ENCODE measurements at places on chromosomes 12 and 14. TPM values are rescaled to one million over a fixed set of nuclear protein-coding genes. Genes with fewer than 3 reads are reported as not detected.
A peak's percentile ranks its signal among the peaks of the same experiment; 100 is the strongest.

- DNase-seq: no peak
- no peak overlapping the region for H3K27ac ChIP-seq
- no peaks in the 10 kb centered on the region for H3K27me3 ChIP-seq
- H3K4me3 ChIP-seq: no peak overlapping the region
- H3K4me1 ChIP-seq: no peaks in the 10 kb centered on the region
- no peaks in the 10 kb centered on the region for H3K36me3 ChIP-seq
Observed at GRCh38 chr12:105467710-105468366, 137.3 kb downstream of the C12orf75 start.

- H3K36me3 ChIP-seq: peaks cover 6% of the 10 kb centered on the region
- H3K4me3 ChIP-seq: no peak overlapping the region
Observed at GRCh38 chr12:123723011-123723410, 10.9 kb downstream of the ATP6V0A2 start.

Gene MUCL1
- not detected for total RNA-seq

DNA sequence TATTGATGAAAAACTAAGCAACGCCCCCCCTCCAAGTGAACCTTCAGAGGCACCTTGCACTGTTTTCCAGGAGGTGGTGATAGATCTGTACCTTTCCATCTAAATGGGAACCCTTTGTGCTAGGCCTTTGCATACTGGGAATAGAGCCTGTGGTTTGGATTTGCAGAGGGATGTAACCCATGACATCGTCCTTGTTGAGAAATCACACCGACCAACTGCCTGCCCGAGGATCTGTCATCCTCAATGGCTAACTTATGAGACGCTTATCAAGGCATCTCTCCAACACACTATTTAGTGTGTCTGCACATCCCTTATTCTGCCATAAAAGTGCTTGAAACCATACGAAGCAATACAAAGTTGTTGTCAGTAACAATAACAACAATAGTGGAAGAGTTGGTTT is 22.9 kb downstream of the NTN4 start:
- H3K4me1 ChIP-seq: no peaks in the 10 kb centered on the region
- H3K27ac ChIP-seq: no peak overlapping the region
- H3K4me3 ChIP-seq: no peak overlapping the region

- no peaks in the 10 kb centered on the region for H3K36me3 ChIP-seq
- H3K27ac ChIP-seq: peak overlapping the region; percentile 88
- H3K4me1 ChIP-seq: peaks cover 41% of the 10 kb centered on the region
Observed at GRCh38 chr14:69696633-69697557, 70.0 kb upstream of the SRSF5 start.

GRCh38 chr12:8644345-8645248 is 18.0 kb downstream of the MFAP5 start:
- H3K4me3 ChIP-seq: no peak overlapping the region
- no peaks in the 10 kb centered on the region for H3K36me3 ChIP-seq
- peak overlapping the region; percentile 11 for H3K27ac ChIP-seq
- H3K27me3 ChIP-seq: no peaks in the 10 kb centered on the region
- H3K4me1 ChIP-seq: no peaks in the 10 kb centered on the region

- DNase-seq: no peak
- no peaks in the 10 kb centered on the region for H3K36me3 ChIP-seq
- H3K4me3 ChIP-seq: no peak overlapping the region
- H3K4me1 ChIP-seq: no peaks in the 10 kb centered on the region
- no peaks in the 10 kb centered on the region for H3K27me3 ChIP-seq
Observed at GRCh38 chr12:40742041-40742440, 49.8 kb downstream of the CNTN1 start.

Gene TCTN2
- 6.1 TPM for total RNA-seq

Gene TAS2R42
- not detected for total RNA-seq

Gene SIX6
- total RNA-seq: not detected

Gene PIK3C2G
- 0.57 TPM for total RNA-seq

DNA sequence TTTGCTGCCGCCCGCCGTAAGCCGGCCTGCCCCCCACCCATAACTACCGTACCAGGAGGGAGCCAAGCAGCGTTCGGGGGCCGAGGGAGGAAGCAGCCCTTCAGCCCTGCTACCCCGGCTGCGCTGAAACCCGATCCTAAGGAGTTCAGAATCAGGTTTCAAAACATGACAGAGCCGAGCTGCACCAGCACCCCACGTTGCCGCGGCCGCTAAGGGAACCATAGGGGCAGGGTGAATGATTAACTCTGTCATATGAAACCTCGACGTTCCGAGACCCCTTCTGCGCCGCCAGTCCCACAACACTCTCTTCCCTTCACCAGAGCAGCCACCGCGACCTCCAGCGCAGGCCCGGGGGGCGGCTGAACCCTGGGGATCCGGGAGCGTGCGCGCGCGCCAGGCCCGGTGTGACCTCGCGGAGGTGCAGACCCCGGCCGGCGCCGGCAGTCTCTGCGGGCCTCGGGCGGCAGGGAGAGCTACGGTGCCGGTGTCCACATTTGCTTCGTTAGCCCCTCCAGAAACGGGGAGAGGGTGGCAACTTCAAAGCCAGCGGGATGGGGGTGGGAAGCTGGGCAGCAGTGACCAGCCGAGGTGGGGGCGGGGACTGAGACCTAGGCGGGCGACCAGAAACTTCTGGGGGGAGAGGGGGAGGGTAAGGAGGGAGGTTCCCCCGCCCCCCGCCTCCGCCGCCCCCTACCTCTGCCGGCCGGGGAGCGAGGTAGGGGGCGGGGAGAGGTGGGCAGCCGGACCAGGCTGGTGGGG is 1.6 kb downstream of the SIX4 start:
- peaks cover 59% of the 10 kb centered on the region for H3K27me3 ChIP-seq
- H3K4me3 ChIP-seq: peak overlapping the region; percentile 58
- DNase-seq: no peak

- no peak overlapping the region for H3K4me3 ChIP-seq
- no peaks in the 10 kb centered on the region for H3K36me3 ChIP-seq
- DNase-seq: no peak
- H3K27ac ChIP-seq: peak overlapping the region; percentile 37
- no peaks in the 10 kb centered on the region for H3K27me3 ChIP-seq
Observed at GRCh38 chr12:9741726-9742125, 8.8 kb upstream of the CLECL1 start.

DNA sequence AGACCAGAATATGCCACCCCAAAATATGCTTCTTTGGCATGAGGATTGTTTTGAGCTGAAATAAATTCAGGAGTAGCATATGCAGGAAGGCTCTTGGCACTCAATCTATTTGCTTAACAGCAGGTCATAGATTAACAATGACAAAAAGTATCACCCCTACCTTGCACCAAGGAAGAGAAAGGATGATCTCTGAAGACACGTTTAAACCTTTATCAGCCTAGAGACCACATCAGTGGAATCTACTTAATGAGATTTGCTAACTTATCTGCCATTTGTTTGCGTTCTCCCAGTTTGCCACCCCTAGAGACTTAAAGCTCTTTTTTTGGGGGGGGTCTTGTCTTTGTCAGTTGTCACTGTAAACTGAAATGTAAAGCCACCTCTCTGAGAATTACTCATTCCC is 1278.7 kb upstream of the USP15 start:
- no peak for DNase-seq
- no peaks in the 10 kb centered on the region for H3K27me3 ChIP-seq

DNA sequence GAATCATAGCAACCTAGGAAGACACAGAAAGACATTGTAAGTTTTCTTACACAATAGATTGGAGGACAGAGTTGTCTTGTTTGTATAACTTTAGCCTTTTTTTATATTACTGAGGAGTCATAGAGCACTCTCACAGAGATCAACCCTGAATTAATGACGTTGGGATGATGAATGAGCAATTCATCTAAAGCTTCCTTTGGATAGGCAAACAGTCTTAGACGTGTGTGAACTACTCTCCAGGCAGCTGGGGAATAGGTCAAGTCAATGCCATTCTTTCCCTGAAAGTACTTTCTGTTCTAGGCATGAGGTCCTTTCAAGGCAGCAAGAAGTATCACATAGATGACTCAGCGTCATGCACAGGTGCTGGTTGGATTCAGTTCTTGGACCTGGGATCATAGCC is 369.1 kb upstream of the NOVA1 start:
- no peak overlapping the region for H3K27ac ChIP-seq
- H3K4me1 ChIP-seq: no peaks in the 10 kb centered on the region
- H3K27me3 ChIP-seq: no peaks in the 10 kb centered on the region
- DNase-seq: no peak
- no peaks in the 10 kb centered on the region for H3K36me3 ChIP-seq

GRCh38 chr12:5444520-5444919 is 12.6 kb downstream of the NTF3 start:
- H3K27ac ChIP-seq: no peak overlapping the region
- no peaks in the 10 kb centered on the region for H3K36me3 ChIP-seq
- DNase-seq: no peak
- no peaks in the 10 kb centered on the region for H3K4me1 ChIP-seq
- no peaks in the 10 kb centered on the region for H3K27me3 ChIP-seq

DNA sequence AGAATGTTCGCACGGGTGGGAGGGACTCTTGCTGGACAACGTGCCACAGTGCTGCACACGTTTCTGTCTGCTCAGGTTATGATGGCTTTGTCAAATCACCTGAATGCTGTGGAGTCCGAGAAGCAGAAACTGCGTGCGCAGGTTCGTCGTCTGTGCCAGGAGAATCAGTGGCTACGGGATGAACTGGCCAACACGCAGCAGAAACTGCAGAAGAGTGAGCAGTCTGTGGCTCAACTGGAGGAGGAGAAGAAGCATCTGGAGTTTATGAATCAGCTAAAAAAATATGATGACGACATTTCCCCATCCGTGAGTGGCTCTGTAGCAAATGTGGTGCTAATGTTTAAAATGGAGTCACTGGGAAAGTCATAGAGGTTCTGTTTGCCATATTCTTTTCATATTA is 28.5 kb downstream of the KLC1 start:
- H3K27me3 ChIP-seq: no peaks in the 10 kb centered on the region
- no peak overlapping the region for H3K27ac ChIP-seq
- H3K4me1 ChIP-seq: no peaks in the 10 kb centered on the region
- no peak overlapping the region for H3K4me3 ChIP-seq

Gene SLCO1C1
- total RNA-seq: 0.35 TPM

- H3K27me3 ChIP-seq: no peaks in the 10 kb centered on the region
- DNase-seq: no peak
- peak overlapping the region; percentile 83 for H3K27ac ChIP-seq
Observed at GRCh38 chr14:104863131-104863862, 1.8 kb upstream of the CEP170B start.

GRCh38 chr12:50991291-50991690 is 34.9 kb downstream of the SLC11A2 start:
- peaks cover 7% of the 10 kb centered on the region for H3K36me3 ChIP-seq
- no peak overlapping the region for H3K4me3 ChIP-seq
- H3K27me3 ChIP-seq: no peaks in the 10 kb centered on the region
- H3K27ac ChIP-seq: no peak overlapping the region
- DNase-seq: no peak

DNA sequence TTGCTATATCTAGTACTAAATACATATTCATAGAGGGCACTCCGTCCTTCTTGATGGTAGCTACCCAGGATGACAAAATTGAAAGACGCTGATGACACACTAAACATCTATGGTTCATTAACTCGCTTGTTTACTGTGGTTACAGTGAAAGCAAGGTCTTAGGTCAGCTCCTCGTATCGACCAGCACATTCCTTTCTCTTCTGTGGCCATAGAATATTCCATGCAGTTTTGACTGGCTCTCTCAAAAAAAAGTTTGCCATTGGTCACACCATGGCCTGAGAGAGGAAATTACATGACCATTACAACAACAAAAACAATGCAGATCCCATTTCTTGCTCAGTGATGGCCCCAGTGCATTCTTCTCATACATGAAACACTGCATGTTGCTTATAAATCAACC is 411.4 kb upstream of the SOX5 start:
- no peak overlapping the region for H3K27ac ChIP-seq
- no peak overlapping the region for H3K4me3 ChIP-seq
- no peaks in the 10 kb centered on the region for H3K36me3 ChIP-seq
- H3K27me3 ChIP-seq: no peaks in the 10 kb centered on the region
- H3K4me1 ChIP-seq: no peaks in the 10 kb centered on the region

DNA sequence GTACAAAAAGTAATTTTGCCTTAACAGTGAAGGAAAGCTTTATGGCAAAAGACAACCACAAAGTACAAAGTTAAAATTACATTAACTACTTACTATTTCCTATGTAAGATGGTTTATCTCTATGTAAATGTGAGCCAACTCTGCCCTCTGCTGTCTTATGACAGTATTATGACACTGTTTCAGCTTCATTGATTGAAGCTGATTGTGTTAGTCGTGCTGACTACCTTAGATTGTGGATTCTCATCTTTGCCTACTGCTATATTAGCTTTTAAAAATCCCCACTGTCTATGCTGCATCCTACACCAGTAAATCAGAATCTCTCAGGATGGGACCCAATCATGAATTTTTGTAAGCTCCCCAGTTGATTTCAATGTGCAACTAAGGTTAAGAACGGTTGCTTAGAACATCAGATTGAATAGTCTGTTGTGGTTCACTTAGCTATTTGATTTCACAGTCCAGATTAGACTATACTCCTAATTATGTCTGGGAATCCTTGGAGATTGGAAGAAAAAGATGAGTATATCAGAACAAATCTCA is 12.2 kb upstream of the SPTB start:
- no peaks in the 10 kb centered on the region for H3K27me3 ChIP-seq
- no peak overlapping the region for H3K4me3 ChIP-seq
- H3K36me3 ChIP-seq: no peaks in the 10 kb centered on the region
- no peak overlapping the region for H3K27ac ChIP-seq
- H3K4me1 ChIP-seq: no peaks in the 10 kb centered on the region

GRCh38 chr14:20998674-20999366 is at the start of gene SLC39A2:
Gene SLC39A2 (plus strand): TSS chr14:20999293. CDS start chr14:20999447, 154 bp downstream.
- no peak within 1 kb of the TSS for H3K4me3 ChIP-seq
- H3K27ac ChIP-seq: peak within 1 kb of the TSS; percentile 21
- H3K27me3 ChIP-seq: no peaks in the 10 kb centered on the region
- DNase-seq: peak; percentile 92

DNA sequence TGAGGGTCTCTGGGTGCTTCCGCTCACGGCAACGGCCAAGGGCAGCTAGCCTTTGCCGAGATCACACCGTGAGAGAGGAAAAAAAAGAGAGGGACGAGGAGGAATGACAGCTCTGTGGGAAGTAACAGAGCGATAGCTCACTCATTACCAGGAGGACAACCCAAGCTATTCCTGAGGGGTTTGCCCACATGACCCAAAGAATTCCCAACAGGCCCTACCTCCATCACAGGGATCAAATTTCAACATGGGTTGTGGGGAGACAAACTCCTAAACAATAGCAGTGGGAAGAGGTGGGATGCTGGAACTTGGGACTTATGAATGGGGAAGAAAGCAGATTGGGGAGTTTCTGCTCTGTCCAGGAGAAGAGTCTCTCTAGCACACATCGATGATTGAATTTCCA is 180.6 kb downstream of the LRRK2 start:
- no peaks in the 10 kb centered on the region for H3K36me3 ChIP-seq
- no peaks in the 10 kb centered on the region for H3K4me1 ChIP-seq
- no peak overlapping the region for H3K4me3 ChIP-seq
- no peaks in the 10 kb centered on the region for H3K27me3 ChIP-seq

Data from colonic mucosa (tissue), 4 donors.